ENCODE measurements at places on chromosomes 3 and 15.

- no peak for DNase-seq
Measured at GRCh38 chr3:149395107-149396089, 17.9 kb upstream of the TM4SF1 start.

GRCh38 chr3:16322189-16322588 lies 57.2 kb downstream of the OXNAD1 start:
- DNase-seq, result no peak

DNA sequence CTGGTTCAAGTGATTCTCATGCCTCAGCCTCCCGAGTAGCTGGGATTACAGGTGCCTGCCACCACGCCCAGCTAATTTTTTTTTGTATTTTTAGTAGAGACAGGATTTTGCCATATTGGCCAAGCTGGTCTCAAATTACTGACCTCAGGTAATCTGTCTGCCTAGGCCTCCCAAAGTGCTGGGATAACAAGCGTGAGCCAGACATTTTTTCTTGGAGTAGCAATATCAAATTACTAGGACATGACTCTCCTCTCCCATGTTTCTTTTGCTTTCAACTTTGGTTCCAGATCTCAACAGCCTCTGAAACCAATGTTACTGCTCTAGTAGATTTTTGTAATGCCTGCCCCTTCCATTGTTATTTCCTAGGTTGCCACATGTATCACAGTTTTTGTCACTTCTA lies 462.0 kb downstream of the GBE1 start:
- DNase-seq, result no peak

DNA sequence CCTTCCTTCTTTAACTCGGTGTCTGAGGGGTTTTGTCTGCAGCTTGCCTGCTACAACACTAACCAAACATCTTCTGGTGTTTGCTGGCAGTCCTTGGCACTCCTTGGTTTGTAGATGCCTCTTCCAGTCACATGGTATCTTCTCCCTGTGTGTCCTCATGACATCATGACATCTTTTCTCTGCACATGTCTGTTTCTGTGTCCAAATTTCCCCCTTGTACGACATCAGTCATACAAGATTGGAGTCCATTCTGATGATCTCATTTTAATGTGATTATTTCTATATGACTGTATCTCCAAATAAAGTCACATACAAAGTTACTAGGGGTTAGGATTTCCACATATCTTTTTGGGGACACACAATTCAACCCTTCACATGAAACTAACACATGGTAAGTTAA lies 152.3 kb upstream of the LRRN1 start:
- no peak for DNase-seq

DNA sequence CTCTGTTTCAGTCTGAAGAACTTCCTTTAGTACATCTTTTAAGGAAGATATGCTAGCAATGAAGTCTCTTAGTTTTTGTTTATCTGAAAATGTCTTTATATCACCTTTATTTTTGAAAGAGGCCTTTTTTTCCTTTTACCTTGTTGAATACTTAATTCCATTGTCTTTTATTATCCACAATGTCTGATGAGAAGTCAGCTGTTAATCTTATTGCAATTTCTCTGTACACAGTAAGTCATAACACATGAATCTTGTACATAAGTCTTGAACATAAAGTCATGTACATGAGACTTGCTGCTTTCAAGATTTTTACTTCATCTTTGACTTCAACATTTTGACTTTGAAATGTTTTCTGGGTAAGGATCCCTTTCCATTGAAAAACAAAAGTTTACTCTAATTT lies 424.3 kb upstream of the ATP10A start:
- no peak for DNase-seq

DNA sequence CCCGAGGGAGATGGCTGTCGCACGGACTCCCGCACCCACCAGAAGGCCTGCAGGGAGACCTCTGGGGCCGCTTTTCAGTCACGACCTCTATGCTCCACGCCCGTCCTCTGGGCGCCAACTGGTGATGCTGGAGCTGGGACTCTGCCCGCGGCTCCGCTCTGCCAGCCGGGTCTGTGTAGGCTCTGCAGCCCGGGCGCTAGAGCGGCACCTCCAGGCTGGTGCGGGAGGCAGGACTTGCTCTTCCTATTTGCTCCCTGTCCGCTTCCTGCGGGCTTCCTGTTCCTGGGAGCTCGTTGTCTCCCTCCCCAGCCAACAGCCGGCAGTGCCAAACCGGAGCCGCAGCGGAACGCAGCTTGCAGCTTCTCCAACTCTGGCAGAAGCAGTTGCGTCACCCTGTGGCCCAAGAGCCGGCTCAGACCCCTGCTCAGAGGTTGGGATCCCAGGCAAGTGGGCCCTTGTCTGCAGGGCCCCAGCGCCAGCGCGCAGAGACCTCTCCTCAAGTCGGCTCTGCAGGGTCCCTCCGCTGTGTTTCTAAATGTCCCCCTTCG lies 285.9 kb downstream of the XXYLT1 start:
- no peak for DNase-seq

DNA sequence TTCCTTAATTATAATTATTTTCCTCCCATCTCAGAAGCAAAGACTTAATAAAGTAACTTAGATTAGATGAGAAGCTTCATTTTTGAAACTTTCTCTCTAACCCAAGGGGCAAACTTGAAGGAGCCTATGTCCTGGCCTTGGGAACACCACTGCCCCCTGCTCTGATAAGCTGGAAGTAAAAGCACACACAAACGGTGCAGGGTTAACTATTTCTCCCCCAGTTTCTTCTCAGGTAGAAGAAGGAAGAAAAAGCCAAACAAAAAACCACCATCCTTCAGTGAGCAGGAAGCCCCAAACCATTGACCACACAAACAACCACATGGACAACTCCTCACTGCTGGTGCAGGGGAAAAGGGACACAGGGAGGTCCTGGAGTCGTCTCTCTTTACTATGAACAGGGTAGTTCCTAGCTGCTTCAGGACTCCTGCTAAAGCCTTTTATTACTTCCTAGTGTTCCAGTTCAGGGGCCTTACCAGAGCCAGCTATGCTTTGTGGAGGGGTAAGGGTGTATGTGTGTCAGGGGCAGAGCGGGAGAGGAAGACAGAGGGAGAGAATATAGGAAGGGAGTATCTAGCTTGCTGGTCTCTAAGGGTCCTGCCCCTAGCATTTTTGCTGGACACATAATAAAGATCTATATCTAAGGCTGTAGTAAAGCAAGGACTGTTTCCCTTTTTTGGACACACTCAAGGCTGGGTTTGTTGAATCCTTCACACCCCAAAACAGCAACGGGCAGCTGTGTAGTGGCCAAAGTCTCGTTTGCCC lies 94.0 kb upstream of the UMPS start:
- no peak for DNase-seq

- no peak for DNase-seq
Measured at GRCh38 chr15:92847841-92848240, 52.3 kb upstream of the CHD2 start.

GRCh38 chr3:72560846-72561675 lies 287.2 kb downstream of the SHQ1 start:
- DNase-seq, result no peak

GRCh38 chr3:39401983-39402382 lies 4.5 kb upstream of the RPSA start:
- DNase-seq, result no peak

DNA sequence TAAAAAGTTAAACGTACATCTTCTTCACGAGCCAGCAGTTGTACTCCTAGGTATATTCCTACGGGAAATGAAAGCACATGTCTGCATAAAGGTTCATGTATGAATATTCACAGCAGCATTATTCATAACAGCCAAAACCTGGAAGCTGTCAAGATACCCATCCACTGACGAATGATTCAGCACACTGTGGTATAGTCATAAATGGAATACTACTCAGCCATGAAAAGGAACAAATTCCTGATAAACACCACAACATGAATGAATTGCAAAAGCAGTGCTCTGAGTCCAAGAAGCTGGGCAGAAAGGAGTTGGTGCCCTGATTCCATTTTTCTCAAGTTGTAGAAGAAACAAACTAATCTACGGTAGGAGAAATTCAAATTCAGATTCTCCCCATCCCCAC lies 3.9 kb downstream of the TMEM43 start:
- no peak for DNase-seq

DNA sequence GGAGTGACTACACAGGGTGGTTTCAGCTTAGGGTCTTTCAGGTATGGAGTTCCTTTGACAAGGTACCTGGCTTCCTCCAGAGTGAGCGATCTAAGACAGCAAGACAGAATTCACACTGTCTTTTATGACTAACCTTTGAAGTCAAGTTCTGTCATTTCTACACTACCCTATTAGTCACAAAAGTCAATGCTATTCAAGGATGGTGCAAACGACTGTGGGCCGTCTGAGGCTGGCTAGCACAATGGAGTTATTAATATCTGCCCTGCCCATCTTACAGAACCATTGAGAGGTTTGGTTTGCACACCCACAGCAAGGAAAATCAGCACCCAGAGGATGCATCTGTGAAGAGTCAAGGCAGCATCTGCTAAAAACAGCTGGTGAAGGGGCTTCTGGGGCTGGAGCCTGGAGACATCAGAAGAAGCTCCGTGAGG lies 62.9 kb upstream of the XCR1 start:
- no peak for DNase-seq

GRCh38 chr3:53286727-53287126 lies 30.9 kb upstream of the TKT start:
- no peak for DNase-seq

GRCh38 chr15:87470923-87471322 lies 785.6 kb downstream of the NTRK3 start:
- no peak for DNase-seq

GRCh38 chr3:169627789-169628188 lies 35.7 kb downstream of the MECOM start:
- DNase-seq, result no peak

DNA sequence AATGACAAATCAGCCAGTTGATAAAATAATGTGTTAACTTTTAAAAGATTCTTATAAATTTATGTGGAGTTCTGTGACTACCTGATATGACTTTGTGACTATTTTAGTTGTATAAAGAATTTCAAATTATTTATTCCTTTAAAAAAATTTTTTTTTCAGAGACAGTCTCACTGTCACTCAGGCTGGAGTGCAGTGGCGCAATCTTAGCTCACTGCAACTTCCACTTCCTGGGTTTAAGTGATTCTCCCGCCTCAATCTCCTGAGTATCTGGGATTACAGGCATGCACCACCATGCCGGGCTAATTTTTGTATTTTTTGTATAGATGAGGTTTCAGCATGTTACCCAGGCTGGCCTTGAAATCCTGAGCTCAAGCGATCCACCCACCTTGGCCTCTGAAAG lies 48.5 kb downstream of the MBNL1 start:
- no peak for DNase-seq

- no peak for DNase-seq
Measured at GRCh38 chr3:65869798-65870197, 168.9 kb downstream of the MAGI1 start.

GRCh38 chr3:8638994-8639658 lies 5.5 kb downstream of the SSUH2 start:
- DNase-seq, result no peak

GRCh38 chr3:127427156-127427555 lies 139.3 kb upstream of the PRR20G start:
- DNase-seq, result no peak

GRCh38 chr3:36905545-36905944 lies 39.3 kb downstream of the TRANK1 start:
- no peak for DNase-seq

DNA sequence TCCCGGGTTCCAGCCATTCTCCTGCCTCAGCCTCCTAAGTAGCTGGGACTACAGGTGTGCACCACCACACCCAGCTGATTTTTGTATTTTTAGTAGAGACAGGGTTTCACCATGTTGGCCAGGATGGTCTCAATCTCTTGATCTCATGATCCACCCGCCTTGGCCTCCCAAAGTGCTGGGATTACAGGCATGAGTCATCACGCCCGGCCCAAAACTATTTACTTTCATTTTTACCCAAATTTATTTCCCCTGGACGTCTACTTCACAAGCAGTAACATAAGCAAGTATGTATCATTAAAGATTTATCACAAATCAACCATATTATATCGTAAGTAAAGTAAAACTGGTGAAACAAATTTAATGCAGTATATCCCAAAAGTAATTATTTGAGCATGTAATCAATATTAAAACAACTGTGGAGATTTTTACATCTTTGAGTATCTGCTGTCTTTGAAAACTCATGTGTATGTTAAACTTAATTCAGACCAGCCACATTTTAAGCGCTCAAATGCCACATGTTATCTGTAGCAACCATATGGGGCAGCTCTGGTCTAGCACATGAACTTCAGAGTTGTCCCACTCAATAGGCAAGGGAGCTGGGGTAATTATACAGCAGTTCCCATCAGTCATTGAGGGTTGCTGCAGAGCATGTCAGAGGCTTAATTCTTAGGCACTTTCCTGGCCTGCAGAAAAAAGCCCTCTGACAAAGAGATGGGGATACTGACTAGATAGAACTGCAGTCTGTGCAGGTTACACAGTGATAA lies 185.7 kb upstream of the CTDSPL start:
- DNase-seq, result no peak

DNA sequence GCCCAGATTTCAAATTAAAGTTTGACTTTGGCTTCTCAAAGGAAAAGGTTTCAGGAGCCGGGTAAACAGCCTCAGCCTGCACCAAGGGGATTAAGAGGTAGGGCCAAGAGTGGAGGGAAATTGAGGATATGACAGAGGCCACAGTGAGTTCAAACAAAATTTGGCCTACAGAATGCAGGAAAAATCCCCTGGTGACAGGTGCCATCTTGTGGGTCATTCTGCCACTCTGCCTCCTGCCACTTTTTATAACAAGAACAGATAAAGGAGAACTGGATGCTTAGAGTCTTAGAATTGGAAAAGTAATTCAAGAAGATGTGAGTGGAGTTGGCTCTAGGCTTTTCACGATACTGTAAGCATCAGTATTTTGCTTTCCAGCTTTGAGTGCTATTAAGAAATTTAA lies 253.2 kb downstream of the NR2F2 start:
- DNase-seq, result no peak

DNA sequence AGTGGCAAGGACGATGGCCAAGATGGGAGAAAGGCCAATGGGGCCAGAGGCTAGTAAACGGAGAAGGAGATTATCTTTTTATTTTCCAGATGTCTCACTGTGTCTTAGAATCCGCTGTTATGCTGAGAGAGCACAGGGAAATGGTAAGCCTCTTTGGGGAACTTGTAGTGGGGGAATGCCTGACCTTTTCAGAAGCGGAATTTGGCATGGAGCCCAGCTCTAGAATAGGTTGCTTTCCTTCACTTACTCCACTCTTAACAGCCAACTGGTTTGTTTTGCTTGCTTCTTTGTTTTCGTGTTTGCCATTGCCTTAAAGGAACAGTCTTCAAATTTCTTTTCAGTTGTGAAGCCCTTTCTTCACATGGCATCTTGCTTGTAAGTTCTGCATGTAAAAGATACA lies 316.2 kb upstream of the THRB start:
- DNase-seq, result no peak

GRCh38 chr15:26866298-26867199 lies at the start of gene GABRA5:
Gene GABRA5, plus strand, starts transcription at chr15:26867062. Its CDS starts 2,187 bp downstream, at chr15:26869249.
- no peak for DNase-seq

DNA sequence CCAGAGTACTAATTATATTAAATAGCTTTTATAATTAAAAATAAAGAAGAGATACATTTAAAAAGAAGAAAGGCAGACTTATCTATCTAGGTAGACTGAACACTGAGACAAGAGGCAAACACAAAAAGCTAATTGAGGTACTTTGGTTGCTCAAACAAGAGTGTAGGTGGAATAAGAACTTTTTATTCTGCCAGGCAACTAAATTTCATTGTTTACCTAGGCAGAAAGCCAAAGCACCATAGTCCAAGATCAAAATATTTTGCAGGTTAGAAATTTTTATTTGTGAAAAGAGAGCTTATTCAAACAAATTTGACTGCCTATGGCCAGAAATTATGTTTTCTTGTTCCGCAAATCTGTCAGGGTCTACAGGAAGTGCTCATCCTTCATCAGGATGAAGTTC lies 499.6 kb upstream of the GBE1 start:
- DNase-seq, result no peak

GRCh38 chr3:114411811-114412803 lies 118.3 kb downstream of the TIGIT start:
- DNase-seq, result no peak
